ENCODE measurements at places on chromosomes 16 and 17.

DNA sequence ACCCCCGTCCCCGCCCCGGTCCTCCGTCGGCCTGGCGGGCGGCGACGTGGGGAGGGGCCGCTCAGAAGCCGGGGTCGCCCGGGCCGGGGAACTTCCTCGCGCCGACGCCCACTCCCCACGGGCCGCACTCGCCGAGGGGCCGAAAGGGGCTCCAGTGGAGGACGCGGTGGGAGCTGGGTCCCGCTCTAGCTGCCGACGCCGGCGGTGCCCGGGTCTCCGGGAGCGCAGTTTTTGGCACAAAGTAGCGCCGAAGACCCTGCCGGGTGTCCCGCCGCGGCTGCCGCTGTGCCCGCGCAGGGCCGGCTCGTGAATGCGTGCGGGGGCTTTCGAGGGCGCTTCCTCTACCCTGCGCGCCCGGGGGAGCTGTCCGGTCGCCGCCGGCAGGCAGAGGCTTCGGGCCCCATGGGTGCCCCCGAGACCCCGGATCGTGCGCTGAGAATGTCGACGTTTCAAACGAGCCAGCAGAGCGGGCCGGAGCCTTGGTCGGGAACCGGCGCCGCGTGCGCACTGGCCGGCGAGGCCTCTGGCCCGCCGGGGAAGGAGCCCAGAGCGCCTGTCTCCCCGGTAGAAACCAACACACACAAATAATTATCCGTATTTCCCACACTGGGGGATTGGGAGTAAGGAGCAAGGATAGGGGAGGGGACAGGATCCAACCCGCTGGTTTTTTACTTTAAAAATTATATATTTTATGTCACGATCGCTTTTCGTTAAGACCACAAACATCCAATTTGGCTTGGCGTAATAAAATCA, 46.6 kb upstream of the SLC38A10 start:
- peaks cover 2% of the 10 kb centered on the region for H3K36me3 ChIP-seq
- H3K4me3 ChIP-seq, result no peak overlapping the region
- no peak for DNase-seq
- peaks cover 5% of the 10 kb centered on the region for H3K4me1 ChIP-seq
- H3K27me3 ChIP-seq, result peaks cover 44% of the 10 kb centered on the region

DNA sequence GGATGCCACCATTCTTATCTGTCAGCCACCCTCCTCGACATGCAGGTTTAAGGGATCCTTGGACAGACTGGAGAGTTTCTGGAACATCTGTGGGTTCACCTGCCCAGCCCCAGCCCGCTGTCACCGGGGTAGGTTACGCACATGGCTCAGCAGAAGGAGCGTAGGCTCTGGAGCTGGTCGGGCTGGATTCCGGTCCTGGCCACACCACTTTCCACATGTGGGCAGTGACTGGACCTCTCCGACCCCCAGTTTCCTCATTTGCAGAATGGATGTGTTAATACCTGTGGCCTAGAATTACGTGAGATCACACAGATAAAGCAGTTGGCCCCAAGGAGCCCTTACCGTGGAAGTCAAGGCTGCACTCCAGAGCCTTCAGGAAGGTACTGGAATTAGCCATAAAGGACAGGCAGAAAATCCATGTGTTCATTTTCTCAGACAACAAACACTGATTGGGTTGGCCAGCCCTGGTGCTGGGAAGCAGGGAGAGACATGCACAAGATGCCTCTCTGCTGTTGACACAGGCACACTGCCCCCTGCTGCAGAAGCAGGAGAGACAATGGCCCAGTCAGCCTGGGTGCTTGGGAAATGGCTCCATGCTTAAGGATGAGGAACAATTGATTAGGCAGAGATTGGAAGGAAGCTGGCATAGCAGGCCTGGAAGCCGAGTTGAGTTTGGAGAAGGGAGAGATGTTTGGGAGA, 58.8 kb downstream of the SF3B3 start:
- peaks cover 3% of the 10 kb centered on the region for H3K27me3 ChIP-seq
- H3K27ac ChIP-seq, result no peak overlapping the region
- no peaks in the 10 kb centered on the region for H3K4me1 ChIP-seq
- DNase-seq, result no peak
- no peak overlapping the region for H3K4me3 ChIP-seq
- H3K36me3 ChIP-seq, result no peaks in the 10 kb centered on the region

GRCh38 chr17:49515196-49515770, 20.2 kb downstream of the NGFR start:
- no peak overlapping the region for H3K4me3 ChIP-seq
- no peak for DNase-seq
- H3K27me3 ChIP-seq, result peaks cover 7% of the 10 kb centered on the region
- H3K36me3 ChIP-seq, result no peaks in the 10 kb centered on the region

GRCh38 chr17:32445074-32445415, 735 bp downstream of the PSMD11 start:
- peak overlapping the region; percentile 82 for H3K4me3 ChIP-seq
- H3K27ac ChIP-seq, result peak overlapping the region; percentile 90
- peaks cover 24% of the 10 kb centered on the region for H3K36me3 ChIP-seq
- H3K27me3 ChIP-seq, result peaks cover 15% of the 10 kb centered on the region

DNA sequence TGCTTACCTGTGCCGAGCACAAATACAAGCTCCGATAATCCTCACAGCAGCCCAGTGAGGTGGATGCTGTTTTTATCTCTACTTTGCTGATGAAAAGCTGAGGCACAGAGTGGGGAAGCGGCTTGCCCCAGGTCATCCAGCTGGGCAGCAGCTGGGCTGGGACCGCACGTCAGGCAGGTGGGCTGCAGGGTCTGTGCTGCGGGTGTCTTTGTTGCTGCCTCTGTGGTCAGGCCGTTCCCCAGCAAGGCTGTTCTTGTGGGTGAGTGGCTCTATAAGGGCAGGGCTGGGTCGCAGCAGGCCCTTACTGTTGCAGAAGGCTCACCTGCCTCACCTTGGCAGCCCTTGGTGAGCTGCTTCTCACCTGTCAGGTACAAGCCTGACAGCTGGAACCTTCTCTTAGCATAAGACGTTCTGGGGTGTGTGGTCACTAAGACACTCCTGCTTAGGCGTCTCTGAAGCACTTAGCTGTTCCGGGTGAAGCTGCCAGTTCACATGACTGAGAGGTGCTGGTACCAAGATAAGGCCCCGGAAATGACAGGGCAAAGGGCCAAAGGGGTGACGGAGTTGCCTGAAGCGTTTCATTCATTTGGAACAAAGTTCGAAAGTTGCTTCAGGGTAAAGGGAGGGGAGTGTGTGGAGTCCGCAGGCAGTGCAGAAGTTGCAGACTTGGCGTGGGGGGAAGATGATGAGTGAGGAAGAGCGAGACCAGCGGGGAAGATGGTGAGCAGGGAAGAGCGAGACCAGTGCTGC, 17.4 kb downstream of the IRF8 start:
- H3K4me1 ChIP-seq, result peaks cover 3% of the 10 kb centered on the region
- H3K27me3 ChIP-seq, result no peaks in the 10 kb centered on the region
- H3K4me3 ChIP-seq, result no peak overlapping the region
- DNase-seq, result no peak
- peaks cover 5% of the 10 kb centered on the region for H3K36me3 ChIP-seq

- no peak for DNase-seq
- no peaks in the 10 kb centered on the region for H3K27me3 ChIP-seq
- H3K4me1 ChIP-seq, result peaks cover 42% of the 10 kb centered on the region
- no peak overlapping the region for H3K4me3 ChIP-seq
- peaks cover 20% of the 10 kb centered on the region for H3K36me3 ChIP-seq
Measured at GRCh38 chr16:16029431-16030011, 80.1 kb downstream of the ABCC1 start.

- DNase-seq, result peak; percentile 90
- H3K27me3 ChIP-seq, result no peaks in the 10 kb centered on the region
- peak overlapping the region; percentile 96 for H3K27ac ChIP-seq
- H3K4me1 ChIP-seq, result peaks cover 55% of the 10 kb centered on the region
- peaks cover 42% of the 10 kb centered on the region for H3K36me3 ChIP-seq
Measured at GRCh38 chr17:45246861-45247428, 14.9 kb downstream of the SPATA32 start.

DNA sequence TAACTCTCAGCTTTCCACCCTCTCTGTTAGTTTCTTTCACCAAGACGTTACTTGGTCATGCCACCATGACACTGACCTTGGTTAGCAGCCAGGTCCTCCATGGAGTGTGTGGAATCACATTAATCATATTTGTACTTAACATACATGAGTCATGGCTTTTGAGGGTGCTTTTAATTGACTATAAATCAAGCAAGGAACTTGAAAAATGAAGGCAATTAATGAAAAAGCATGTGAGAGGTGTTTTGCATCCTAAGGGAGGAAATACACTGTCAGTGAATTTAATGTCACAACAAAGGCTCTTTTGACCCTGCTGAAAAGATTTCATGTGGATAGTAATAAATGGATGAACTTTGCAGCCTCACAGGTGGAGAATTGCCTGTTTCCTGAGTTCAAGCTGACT, 240.7 kb downstream of the CDH13 start:
- DNase-seq, result no peak
- H3K36me3 ChIP-seq, result no peaks in the 10 kb centered on the region
- H3K27ac ChIP-seq, result no peak overlapping the region
- H3K4me1 ChIP-seq, result no peaks in the 10 kb centered on the region
- H3K4me3 ChIP-seq, result no peak overlapping the region

GRCh38 chr17:42338427-42338985, 49.7 kb downstream of the STAT3 start:
- H3K36me3 ChIP-seq, result peaks cover 52% of the 10 kb centered on the region
- peak overlapping the region; percentile 85 for H3K27ac ChIP-seq
- H3K4me3 ChIP-seq, result peak overlapping the region; percentile 39
- DNase-seq, result no peak
- peaks cover 79% of the 10 kb centered on the region for H3K4me1 ChIP-seq
- no peaks in the 10 kb centered on the region for H3K27me3 ChIP-seq

- no peaks in the 10 kb centered on the region for H3K36me3 ChIP-seq
- no peak for DNase-seq
- no peaks in the 10 kb centered on the region for H3K27me3 ChIP-seq
- H3K4me3 ChIP-seq, result no peak overlapping the region
- no peak overlapping the region for H3K27ac ChIP-seq
- no peaks in the 10 kb centered on the region for H3K4me1 ChIP-seq
Measured at GRCh38 chr16:49348408-49349176, 25.0 kb upstream of the C16orf78 start.

DNA sequence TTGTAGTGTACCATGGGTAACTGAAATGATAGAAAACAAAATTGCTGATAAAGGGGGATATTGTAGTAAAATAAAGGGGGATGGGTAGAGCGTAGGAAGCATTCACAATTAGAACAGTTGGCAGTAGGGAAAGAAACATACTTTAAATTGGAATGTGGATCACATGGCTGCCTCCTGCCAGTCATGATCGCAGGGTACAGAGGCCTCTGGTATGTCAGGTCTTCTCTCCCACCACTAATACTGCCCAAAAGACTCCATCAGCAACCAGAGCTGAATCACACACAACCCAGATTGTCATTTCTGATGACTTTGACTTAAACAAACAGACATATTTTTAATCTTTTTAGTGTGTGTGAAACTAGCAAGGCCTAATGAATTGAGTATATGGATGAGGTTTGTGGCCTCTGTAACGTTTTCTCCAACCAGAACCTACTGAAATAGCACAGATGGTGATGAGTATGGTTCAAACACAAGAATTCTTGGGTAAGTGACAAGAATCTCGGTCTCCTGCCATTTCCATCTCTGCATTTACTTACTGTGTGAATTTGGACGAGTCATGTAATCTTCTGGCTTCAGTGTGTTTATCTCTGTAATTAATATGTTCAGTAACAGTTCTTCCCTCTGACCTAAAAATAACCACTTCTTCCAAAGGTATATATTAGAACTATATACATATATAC, 112.6 kb downstream of the USP22 start:
- H3K4me3 ChIP-seq, result no peak overlapping the region
- H3K36me3 ChIP-seq, result no peaks in the 10 kb centered on the region
- H3K27me3 ChIP-seq, result peaks cover 15% of the 10 kb centered on the region
- no peak for DNase-seq

GRCh38 chr17:76560877-76561221, 21.0 kb downstream of the PRCD start:
- no peak for DNase-seq
- peak overlapping the region; percentile 88 for H3K27ac ChIP-seq
- peaks cover 67% of the 10 kb centered on the region for H3K4me1 ChIP-seq
- H3K4me3 ChIP-seq, result peak overlapping the region; percentile 98
- H3K36me3 ChIP-seq, result peaks cover 46% of the 10 kb centered on the region
- H3K27me3 ChIP-seq, result no peaks in the 10 kb centered on the region

DNA sequence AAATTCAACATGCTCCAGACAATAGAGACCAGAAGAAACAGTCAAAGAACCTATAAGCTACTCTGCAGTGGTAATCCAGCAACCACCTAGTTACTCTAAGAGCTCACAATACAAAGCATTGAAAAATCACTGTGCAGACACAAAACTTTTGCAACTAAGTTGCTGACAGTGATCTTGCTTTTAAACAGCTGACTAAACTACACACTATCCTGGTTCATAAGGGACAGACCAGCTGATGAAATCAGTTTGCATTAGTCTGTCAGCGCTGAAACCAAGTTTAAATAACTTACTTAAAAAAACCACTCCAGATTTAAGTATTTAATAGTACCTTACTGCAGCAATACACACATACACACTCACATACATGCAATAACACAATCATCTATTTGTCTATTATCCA, 4.6 kb downstream of the VEZF1 start:
- H3K27ac ChIP-seq, result no peak overlapping the region
- DNase-seq, result no peak
- no peak overlapping the region for H3K4me3 ChIP-seq

DNA sequence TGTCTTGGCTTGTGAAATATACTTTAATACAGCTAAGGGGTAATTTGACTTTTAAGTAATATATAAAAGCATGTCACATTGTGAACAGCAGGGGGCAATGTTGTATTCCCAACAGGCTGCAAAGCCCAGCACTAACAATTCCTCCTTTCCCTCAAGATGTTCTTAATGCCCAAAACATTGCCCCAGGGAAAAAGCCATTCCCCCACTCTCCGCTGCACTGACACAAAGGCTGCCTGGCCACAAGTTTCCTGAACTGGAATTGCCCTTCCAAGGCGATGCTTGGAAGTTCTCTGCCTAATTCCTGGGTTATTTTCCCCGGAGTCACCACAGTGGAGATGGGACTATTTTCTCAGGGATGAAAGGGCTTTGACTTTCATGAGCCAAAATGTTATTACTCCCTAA, 27.2 kb downstream of the CLEC16A start:
- H3K4me1 ChIP-seq, result peaks cover 73% of the 10 kb centered on the region
- no peaks in the 10 kb centered on the region for H3K27me3 ChIP-seq
- H3K36me3 ChIP-seq, result peaks cover 20% of the 10 kb centered on the region
- no peak for DNase-seq
- H3K27ac ChIP-seq, result peak overlapping the region; percentile 86

DNA sequence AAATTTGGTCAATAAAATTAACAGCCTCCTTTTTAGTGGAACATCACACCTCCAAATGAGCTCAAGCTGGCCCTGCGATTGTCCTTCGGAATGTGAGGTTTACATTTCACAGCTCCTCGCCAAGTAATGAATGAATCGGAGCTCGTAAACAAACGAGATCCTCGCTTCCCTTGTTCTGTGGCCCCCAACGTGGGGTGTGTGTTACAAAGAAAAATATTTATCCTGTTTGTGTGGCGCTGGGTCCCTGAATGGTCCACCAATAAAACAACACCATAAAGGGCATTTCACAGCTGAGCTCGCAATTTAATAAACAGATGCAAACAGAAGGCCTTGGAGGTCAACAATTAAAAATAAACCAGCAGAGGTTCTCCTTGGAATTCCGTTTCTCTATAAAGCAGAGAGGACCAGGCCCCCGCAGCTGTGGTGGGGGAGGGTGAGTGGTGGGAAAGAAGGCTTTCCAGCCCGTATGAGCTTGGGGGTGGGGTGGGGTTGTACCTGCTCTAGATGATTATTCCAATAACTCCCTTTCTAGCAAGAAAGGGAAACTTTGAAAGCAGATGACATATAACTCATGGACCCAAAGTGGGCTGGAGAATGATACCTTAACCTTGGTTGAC, 393.9 kb upstream of the SALL1 start:
- H3K27ac ChIP-seq, result no peak overlapping the region
- DNase-seq, result no peak
- H3K4me3 ChIP-seq, result no peak overlapping the region
- H3K36me3 ChIP-seq, result no peaks in the 10 kb centered on the region

Data from activated CD8-positive, alpha-beta memory T cell treated with anti-CD3 and anti-CD28 coated beads, Interleukin-2, amount 10 ng/mL, durations not matched to agents 7 days and 5 days (primary cell).